ENCODE measurements at places on chromosomes 12 and 14.

GRCh38 chr14:93549595-93549994 lies 118.9 kb downstream of the UNC79 start:
- DNase-seq, result no peak

GRCh38 chr14:99703381-99703780 lies 19.3 kb downstream of the CYP46A1 start:
- no peak for DNase-seq

DNA sequence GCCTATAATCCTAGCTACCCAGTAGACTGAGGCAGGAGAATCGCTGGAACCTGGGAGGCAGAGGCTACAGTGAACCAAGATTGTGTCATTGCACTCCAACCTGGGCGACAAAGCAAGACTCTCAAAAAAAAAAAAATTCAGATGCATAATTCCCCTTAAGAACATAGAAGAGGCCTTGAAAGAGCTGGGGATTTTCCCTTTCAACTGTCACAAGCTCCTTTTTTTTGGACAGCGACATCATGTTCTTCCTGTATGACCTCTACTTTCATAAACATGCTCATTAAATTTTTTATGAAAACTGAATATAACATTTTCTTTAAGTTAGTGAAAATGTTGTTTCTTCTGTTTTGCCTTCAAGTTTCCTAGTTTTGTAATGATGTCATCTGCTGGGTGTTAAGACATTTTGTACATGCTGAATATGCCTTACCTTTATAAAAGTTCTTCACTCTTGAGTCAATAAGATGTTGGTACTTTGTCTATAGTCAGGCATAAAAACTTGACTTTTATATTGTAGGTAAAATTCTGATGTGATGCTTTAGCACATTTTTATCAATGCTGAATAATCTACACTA lies 76.0 kb downstream of the PTHLH start:
- DNase-seq, result no peak

- no peak for DNase-seq
Observed at GRCh38 chr12:132373901-132374611, 44.7 kb upstream of the GALNT9 start.

DNA sequence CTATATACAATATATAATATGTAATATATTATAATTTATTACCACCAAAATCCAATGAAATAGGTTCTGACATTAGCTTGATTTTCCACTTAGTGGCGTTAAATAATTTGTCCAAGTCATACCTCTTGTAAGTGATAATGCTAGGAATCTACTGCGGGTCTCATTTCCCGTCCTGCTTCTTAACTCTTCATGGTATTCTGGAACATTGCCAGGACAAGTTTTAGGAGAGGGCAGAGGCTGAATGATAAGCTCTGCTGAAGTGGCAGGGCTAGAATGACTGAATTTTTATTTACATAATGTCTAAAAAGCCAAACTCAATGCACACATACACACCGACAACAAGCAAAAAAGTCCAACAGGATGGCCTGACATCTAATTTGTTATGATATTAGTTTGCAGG lies 70.4 kb upstream of the PTPRQ start:
- no peak for DNase-seq

- DNase-seq, result no peak
Observed at GRCh38 chr12:98678946-98679610, 34.0 kb downstream of the APAF1 start.

- no peak for DNase-seq
Observed at GRCh38 chr14:51806026-51807023, 54.1 kb upstream of the GNG2 start.

GRCh38 chr14:25803386-25804018 lies 753.6 kb upstream of the STXBP6 start:
- DNase-seq, result no peak

GRCh38 chr14:104445086-104445485 lies 134.5 kb upstream of the C14orf180 start:
- DNase-seq, result no peak

- no peak for DNase-seq
Observed at GRCh38 chr12:132653567-132654290, 33.4 kb downstream of the POLE start.

GRCh38 chr14:33568935-33569579 lies 381.8 kb downstream of the EGLN3 start:
- no peak for DNase-seq

DNA sequence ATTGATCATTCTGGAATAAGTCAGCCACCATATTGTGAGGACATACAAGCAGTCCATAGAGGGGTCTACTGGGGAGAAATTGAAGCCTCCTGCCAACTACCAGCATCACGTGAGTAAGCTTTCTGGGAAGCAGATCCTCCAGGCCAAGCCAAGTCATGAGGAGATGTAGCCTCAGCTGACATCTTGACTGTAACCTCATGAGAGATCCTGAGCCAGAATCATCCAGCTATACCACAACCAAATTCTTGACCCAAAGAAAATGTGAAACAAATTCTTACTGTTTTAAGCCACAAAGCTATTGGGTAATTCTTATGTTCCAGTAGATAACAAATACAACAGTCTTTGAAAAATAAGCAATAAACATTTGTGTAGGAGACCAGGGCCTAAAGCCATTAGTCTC lies 479.4 kb upstream of the DCN start:
- DNase-seq, result no peak

DNA sequence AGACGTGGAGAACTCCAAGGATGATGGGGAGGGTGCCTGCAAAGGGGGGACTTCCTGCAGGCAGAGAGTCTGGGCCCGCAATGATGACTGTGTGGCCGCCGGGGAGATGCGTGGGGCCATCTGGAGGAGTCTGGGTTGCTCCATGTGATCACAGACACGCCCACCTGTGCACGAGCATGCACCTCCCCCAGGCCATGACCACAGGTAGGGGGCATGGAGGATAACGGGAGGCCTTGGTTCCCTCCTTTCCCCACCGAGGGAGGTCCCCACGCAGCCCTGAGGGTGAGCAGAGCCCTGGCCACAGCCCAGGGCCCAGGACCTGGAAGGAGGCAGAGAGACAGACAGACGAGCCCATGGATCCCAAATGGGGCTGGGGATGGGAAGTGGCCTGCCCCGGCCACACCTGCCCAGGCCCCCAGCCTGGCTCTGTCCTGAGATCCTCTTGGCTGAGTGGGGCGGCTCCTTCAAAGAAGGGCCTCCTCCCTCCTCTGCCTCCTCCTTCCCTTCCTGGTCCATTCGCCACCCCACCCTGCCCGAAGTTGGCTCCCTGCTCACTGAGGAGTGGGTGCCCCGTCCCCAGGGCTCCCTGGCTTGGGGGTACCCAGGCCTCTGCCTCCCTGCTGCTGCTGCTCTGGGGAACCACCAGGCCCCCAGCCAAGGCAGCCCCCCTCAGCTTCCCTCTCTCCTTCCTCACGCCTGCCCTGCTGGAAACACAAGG lies 138.2 kb downstream of the CALM1 start:
- no peak for DNase-seq

DNA sequence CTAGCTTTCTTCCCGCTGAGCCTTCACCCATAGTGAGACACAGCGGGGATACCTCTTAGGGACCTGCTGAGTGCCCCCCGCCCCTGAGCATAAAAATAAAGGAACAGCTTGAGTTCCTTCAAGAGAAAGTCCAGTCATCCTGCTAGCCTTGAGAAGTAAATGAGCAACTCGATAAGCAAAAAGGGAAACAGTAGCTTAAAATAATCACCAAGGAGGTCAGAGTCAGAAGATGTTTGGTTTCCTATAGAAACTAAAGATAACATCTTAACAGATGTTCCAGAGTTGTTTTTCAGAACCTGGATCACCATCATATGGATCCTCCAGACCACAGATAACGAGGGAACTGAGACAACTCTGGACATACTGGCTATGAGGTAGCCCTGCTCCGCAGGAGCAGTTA lies 94.0 kb downstream of the BCAT1 start:
- no peak for DNase-seq

DNA sequence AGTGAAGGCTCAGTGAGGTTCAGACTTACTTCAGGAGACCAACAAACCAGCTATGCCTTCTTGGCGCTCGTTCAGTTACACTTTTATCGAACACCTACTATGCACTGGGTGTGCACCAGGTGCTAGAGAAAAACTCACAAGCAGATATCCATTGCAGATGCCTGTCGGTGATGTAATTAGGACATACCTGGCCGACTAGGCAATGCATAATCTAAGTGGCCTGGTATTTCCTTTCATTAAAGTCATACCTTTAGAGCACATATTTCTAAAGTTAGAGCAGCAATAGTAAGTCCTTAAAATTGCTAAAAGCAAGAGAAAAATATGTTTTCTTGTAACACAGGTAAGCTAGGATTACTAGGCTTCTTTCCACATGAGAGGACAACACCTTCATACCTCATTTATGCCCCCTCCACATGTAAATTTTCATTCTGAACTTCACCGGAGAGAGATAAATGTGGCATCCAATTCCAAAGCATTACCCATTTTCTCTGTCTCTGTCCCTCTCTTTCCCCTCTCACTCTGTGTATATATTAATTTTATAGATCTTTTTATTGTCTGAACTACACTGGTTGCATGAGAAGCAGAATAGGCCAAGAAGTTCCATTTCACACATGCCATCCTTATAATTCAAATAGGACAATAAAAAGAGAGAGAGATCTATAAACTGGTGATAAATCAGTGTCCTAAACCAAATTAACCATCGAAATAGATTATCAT lies 242.2 kb downstream of the SPTSSA start:
- DNase-seq, result no peak

DNA sequence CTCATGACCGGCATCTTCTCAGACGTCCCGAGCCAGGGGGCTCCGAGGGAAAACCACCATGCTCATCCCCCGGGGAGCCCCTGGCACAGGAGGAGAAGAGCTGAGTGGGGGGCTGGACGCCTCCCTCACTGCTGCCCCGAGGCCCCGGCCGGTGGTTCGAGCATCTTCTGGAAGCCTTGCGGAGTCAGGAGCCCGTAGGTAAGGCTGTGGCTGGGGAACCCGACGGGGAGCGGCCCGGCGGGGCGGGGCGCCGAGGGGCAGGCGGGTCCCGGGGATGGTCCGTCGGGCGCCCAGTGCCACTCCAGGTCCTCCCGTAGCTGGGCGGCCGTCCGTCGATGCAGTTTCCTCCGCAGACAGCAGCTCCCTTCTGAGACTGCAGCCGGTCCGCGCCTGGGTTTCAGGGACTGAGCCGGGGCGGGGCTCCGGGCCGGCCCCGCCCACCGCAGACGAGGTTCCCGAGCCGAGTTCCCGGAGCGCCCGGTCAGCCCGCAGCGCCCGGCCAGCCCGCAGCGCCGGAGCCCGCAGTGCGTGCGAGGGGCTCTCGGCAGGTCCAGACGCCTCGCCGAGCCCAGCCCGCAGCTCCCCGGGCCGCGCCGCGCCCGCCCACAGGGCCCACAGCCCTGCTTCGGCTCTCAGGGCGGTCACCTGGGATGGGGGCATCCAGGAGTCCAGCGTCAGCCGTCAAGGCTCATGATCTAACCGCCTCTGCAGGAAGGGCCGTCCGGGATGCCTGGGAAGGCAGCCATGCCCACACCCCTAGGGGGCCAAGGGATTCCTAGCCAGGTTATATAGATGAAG lies at the start of gene PGF:
PGF (minus strand) TSS at position 369 of the 798 bp plus-strand sequence; CDS start at position 14, 355 bp downstream.
- DNase-seq, result no peak

DNA sequence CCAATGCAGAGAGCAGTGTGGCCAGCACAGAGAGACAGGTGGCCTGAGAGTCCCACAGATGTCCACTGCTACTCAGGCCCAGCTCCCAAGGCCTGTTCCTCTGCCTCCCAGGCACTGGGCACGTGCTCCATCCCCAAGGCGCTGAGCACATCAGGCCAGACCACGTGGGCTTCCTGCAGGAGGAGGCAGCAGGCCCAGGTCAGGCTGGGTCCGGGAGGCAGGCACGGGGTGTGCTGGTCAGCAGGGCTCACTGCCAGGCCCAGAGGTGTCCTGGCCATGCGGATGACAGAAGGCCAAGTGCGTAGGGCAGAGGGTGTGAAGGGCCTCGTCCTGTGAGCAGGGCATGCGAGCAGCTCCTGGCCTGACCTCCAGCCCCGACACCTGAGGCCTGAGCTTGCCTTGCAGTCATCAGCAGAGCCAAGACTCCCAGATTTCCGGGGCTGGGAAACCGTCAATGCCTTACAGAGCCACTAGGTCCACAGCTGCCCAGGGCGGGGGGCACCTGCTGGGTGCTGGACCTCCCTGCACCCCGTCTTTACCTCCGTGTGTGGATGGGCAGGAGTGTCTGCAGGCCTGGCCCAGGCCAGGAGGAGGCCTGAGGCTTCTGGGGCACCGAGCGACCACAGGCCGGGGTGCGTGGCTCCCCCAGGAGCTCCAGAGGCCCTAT lies 14.9 kb downstream of the TRMT61A start:
- DNase-seq, result no peak

GRCh38 chr12:31215518-31216232 lies 110.3 kb downstream of the SINHCAF start:
- DNase-seq, result no peak

GRCh38 chr14:23399136-23399535 lies 8.9 kb downstream of the MYH6 start:
- DNase-seq, result no peak

DNA sequence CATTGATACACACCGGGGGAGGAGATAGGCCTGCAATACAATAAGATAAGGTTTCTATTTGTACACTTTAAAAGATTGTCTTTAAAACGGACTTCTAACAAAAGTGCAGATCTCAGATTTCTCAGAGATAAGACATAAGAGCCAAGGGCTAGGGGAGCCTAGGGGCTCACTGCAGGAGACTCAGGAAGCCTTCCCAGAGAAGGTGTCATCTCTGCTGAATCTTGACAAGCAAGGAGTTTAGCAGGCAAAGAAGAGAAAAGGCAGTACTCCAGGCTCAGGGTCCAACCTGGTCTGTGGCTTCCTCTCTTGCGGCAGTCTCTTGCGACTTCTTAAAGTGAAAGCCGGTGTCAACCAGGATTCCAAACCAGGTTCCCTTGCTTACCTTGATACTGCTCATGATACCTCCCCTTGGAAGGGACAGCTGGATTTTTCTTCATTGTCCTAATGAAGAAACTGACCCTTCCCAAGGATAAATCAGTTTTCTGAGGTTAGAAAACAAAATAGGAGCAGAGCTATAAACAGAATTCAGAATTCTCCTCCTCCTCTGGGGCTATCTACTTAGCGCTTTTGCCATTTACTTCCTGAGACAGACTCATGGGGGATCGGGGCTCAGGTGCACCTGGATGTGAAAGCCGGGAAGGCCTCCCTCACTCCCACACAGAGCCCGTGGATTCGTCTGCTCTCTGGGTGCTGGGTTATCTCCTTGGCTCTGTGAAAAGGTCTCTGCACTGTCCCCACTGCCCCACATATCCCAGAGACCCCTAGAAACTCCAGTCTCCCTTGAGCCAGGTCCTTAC lies 1.7 kb upstream of the SCNN1A start:
- no peak for DNase-seq

- DNase-seq, result no peak
Observed at GRCh38 chr14:26137161-26137560, 460.7 kb downstream of the NOVA1 start.

DNA sequence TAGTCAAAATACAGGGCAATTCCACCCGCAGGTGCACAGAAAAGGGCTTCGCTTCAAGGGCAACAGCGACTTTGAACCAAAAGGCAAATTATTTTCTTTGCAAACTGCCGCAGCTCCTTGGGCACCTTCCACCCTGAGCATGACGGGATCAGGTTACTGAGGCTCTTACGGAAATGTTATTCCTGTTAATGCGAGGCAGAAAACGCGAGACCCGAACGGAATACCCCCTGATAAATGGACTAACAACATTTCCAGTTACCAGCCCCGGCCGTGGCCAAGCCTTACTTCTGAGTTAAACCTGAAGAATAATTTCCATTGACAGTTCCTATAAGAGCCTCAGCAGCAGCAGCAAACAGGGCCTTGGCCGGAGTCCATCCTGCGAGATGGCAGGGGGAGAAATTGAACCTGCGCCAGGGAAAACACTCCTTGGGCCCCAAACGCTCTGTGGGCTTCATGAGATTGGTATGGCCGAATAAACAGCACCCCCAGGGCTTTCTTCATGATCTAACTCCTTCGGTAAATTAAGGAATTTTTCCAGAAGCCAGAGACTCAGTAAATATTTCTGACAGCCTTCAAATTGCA lies 70.0 kb upstream of the DICER1 start:
- DNase-seq, result no peak
